T-helper 2 cell treated with Interferon-gamma antibody and Interleukin-4, amounts not matched to agents 5 μg/mL and 100 μg/mL, for 36 hours (primary cell): ENCODE measurements at places on chromosomes 3 and 15.

DNA sequence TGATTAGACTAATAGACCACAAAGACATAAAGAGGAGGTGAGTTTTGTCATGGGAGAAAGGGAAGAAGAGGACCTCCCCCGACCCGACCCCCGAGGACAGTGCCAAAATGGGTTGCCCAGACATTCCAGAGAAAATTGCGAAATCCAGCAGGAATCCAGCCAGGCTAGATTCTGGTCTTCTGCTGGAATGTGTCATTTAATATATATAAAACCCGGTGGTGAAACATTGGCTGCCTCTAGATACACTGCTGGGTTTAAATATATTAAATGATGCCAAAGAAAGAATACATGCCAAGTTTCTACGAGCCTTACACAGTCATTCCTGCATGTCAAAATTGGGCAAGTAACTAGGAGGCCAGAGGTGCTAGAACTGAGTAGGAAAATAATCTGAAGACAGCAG is 45.3 kb upstream of the SPESP1 start:
- no peak for DNase-seq

DNA sequence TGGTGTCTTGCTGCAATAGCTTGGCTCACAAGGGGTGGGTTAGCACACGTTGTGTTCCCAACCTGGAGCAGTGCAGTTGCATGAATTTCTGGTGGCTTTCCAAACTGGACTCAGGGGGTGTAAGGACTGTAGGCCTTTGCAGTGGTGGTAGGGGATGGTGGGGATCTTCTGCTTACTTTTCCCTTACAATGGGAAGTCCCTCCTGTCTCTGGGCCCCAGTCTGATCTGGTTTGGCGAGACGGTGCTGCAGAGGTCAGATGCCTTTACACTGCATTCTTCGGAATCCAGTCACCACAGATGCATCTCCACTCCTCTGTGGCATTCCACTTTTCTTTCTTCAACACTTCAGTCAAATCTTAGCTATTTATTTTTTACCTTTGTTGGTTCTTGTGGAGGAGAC is 132.1 kb downstream of the DOCK3 start:
- no peak for DNase-seq

GRCh38 chr3:175103298-175103697 is 244.2 kb downstream of the NAALADL2 start:
- no peak for DNase-seq

DNA sequence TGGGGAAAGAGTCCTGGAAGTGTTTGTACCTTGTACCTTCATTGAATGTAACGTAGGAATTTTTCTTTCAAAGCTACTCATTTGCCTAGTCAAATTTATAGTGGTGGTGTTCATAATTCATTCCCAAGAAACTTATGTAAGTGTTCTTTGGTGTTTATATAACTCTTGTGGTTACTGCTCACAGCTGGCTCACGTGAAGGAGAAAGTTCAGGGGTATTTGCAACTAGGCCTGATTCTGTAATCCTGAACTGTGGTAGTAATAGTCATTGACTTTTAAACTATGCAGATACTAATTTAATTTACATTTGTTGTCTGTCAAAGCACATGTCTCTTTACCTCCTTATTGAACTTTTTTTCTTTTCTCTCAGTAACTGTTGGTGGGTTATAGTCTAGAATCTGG is 50.5 kb upstream of the TEX264 start:
- DNase-seq: no peak

DNA sequence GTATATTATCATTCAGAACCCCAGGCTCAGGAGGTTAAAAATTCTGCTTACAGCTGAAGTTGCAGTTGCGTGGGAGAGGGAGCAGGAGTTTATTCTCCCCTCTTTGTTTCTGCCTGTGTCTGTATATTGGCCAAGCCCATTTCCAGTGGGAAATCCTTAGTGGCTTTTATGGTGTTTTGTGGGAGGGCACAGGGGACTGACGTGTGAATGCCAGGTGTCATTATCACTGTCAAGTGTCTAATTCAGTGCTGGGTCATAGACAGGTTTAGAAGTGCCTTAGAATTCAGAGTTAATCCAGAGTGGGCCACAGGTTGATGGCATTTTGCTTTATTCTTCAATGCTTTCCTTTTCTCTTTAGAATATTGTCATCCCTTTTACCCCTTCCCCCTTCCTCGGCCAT is 33.4 kb downstream of the SLCO3A1 start:
- DNase-seq: no peak

DNA sequence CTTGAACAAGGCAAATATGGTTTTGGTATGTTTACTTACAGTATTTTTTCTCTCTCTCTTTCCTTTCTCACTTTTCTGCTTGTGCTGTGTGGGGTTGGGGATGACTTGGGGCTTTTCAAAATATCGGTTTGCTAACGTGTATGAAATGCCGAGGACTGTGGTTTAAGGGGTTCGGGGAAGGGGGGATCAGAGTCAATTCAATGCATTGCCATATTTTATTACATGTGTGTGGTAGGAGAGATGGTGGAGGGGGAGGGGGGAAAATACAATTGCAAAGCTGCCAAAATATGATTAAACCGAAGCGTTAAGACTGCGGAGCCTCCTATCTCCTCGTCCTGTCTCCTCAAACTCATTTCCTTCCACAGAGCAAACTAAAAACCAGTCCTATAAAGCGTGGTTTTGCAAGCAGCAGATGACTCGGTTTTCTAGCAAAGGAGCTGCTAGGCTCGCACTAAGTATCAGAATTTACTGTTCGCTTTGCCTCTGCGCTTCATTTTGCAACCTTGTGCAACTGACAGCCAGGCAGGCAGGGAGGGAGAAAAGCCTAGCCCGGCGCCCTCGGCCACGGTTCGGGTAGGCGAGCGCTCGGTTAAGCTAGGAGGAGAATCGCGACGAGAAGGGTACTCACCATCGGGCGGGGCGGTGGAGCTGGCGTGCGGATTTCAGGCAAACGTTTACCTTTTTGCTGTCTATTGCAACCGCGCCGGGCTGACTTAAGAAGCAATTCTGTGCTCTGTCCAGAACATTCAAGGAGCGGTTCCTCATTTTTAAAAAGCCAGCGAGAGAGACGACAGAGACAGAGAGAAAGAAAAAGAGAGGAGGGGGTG is 4.0 kb upstream of the NR2F2 start:
- no peak for DNase-seq

DNA sequence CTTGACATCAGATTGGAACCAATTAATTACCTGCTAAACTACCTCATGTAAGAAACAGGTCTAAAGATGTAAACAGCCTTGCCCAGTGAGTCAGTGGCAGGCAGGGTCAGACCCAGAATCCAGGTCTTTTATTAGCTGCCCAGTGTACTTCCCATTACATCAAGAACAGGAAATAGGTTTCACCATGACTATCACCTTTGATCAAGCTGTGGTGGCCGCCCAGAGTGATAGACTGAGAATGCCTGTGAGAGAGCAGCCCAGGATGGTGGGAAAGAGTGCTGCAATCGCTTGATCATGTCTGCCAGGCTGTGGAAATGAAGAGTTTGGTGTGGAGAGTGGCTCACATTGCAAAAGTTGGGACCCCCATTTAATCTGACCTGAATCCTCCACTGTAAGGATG is 61.3 kb upstream of the PIAS1 start:
- DNase-seq: no peak

DNA sequence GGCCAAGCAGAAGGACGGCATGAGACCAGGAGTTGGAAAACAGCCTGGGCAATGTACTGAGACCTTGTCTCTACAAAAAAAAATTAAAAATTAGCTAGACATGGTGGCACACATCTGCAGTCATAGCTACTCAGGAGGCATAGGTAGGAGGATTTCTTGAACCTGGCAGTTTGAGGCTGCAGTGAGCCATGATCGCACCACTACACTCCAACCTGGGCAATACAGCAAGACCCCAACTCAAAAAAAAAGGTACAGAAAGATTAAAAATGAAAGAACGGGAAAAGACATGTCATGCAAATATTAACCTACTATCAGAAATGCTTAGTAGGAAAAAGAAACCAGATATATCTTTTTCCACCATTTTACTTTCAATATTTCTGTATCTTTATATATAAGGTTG is 99.6 kb upstream of the ATP11B start:
- no peak for DNase-seq

GRCh38 chr3:47892286-47893040 is 89.5 kb downstream of the DHX30 start:
- no peak for DNase-seq

DNA sequence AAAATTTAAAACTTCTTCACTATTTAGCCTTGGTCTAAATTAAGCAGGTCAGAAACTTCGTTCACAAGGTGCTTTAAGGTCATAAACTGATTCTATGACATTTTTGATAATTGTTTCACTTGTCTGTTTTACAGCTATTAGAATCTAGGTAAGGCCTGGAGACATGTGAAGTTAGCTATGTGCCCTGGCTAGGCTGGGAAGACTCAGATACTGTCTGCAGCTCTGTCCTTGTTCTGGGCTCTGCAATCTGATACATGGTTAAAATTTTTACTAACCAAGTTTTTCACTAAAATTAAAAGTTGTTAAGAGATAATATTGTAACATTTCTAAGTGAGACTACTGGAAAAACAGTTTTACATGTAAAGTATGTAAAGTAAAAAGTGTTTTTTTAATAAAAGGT is 479.6 kb upstream of the EPHA6 start:
- DNase-seq: no peak
